Stimulated activated CD4-positive, alpha-beta T cell treated with anti-CD3 and anti-CD28 coated beads, Interleukin-1b, Interleukin-23, amount 100 ng/mL, for 24 hours (primary cell): ENCODE measurements at places on chromosomes 2 and 18.

GRCh38 chr2:23096906-23097602 lies 287.9 kb upstream of the KLHL29 start:
- no peak for DNase-seq

DNA sequence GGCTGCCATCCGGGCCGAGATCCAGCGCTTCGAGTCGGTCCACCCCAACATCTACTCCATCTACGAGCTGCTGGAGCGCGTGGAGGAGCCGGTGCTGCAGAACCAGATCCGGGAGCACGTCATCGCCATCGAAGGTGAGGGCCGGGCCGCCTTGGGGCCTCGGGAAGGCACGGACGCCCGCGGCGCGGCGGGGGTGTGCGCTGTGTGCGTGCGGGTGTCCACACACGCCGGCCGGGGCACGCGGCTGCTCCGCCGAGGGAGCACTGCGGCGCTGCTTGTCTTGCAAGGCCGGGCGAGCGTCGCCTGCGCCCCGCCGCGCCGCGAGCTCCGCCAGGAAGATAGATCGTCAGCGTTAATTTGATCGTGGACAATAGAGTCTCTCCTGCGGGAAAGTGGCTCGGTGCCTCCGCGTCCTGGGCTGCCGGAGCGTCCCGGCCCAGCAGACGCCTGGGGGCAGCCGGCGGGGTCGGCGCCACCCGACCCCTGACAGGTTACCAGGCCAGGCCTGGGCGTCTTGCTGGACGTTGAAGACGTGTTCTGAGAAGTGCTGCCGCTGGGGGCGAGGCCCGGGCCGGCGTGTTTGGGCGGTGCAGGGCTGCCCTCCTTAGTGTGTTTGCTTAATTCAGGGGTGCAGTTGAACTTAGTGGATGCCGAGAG lies 1.0 kb downstream of the AGAP1 start:
- DNase-seq: no peak

DNA sequence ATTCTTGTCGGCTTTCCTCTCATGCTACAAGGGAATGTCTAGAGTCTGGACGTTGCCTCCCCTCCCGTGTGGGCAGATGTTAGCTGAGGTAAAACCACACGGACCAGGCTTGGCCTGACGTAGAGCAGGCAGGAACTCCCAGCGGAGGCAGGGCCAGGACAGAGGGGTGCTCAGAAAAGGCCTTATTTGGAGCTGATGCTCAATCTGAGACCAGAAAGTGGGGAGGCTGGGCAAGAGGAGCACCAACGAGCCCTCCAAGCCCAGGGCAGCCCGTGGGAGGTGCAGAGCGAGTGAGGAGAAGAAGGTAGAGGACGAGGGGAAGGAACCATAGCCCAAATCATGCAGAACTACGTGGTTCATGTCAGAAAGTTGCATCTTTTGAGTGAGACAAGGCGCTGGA lies 9.0 kb downstream of the TEX51 start:
- no peak for DNase-seq

DNA sequence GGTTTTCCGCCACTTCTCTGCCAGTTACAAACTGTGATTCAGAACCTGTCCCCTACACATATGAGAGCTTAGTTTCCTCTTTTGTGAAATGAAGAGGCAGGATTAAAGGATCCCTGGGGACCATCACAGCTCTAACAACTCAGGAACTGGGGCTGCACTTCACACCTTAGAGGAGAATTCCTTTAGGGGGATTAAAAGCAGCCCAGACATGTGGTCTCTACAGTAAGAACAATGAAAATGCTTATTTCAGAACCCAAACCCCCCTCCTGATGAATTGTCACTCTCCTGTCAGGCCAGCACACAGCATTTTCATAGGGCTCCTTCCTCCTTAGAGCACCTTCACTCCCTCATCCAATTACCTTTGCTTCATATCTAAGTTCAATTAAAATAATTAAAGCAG lies 101.5 kb upstream of the NEDD4L start:
- DNase-seq: no peak

- no peak for DNase-seq
Observed at GRCh38 chr2:161964160-161964559, 109.9 kb downstream of the DPP4 start.
